ENCODE measurements at places on chromosomes 5 and 9. TPM values are rescaled to one million over a fixed set of nuclear protein-coding genes. Genes with fewer than 3 reads are reported as not detected.

The FAM240B gene
- total RNA-seq = not detected

The GOLGA1 gene
- total RNA-seq = 12.9 TPM

The SH3PXD2B gene
- total RNA-seq = 28.5 TPM

The SAXO1 gene
- not detected for total RNA-seq
